ENCODE measurements at places on chromosomes 13 and 19.

GRCh38 chr13:33070713-33071112 is 54.5 kb downstream of the KL start:
- ATAC-seq, result no peak

- no peak for ATAC-seq
Measured at GRCh38 chr13:51058461-51059167, 52.5 kb downstream of the C13orf42 start.

- ATAC-seq, result no peak
Measured at GRCh38 chr13:85420136-85420535, 379.1 kb downstream of the SLITRK6 start.

GRCh38 chr13:28273919-28274318 is 135.6 kb downstream of the PAN3 start:
- no peak for ATAC-seq

DNA sequence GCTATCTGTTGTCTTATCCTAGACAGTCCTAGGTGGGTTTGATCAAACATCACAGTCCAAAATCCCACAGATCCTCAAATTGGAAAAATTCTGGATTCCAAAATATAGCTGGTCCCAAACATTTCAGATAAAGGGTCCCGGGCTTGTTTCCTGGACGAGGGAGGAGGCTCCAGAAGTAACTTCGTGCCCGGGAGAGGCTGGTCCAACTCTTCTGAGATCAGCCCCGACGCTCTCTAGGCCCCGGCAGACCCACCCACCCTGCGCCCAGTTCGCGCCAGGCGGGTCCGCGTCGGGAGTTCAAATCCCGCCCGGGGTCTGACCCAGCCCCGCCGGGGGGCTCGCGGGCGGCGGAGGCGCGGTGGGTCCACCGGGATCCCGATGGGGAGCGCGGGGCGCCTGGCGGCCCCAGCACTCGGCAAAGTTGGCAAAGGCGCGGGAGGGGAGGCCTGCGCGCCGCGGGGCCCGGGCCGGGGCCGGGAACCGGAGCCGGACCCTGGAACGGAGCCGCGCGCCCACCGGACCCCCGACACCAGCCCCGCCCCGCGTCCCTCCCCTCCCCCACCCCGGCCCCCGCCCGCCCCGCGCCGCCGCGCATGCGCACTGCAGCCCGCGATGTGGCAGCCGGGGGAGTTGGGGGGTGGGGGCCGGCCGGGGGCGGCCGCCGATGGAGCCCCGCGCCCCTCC is 513 bp downstream of the MIER2 start:
- ATAC-seq, result peak; percentile 68

DNA sequence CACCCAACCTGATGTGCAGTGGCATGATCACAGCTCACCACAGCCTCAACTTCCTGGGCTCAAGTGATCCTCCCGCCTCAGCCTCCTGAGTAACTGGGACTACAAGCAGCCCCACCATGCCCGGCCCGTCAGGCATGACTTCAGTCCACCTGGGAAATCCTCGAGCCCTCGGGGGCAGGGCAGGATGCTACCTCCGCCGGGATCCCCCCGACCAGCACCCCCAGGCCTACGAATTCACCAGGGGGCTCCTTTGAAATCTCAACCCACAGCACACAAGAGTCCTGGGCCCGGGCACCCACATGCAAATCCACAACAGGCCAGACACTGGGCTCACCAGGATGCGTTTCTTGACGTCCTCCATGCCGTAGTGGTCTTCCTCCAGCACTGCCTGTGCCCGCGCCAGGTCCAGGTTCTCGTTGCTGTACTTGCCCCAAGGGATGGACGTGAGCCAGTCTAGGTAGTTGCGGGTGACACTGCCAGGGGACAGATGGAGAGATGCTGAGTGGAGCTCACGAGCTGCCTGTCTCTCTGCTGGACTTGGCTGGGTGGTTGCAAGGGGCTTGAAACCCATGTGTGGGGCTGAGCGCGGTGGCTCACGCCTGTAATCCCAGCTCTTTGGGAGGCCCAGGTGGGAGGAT is 10.5 kb downstream of the RPL36 start:
- ATAC-seq, result no peak

DNA sequence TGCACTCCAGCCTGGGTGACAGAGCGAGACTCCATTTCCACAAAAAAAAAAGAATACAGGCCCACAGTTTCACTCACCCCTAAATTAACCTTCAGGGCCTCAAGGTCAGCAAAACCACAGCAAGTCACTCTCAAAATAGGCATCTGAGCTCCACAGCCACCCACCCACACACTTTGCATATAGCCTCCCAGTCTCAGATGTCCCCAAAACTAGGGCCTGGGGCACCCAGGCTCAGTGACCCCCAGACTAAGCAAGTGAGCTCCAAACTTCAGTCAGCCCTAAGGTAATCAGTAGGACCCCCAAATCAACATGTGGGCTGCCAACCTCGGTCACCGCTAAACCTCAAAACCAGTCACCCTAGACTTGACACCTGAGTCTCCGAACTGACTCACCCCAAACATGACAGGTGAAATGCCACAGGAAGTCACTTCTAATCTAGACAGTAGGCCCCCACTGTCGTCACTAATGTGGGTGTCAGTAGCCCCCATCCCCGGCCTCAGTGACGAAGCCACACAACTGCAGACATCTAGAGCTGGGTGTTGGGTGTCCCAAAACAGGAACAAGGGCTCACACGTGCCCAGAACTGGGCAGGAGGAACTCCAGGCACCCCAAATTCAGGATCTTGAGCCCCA is 13.9 kb downstream of the RABAC1 start:
- peak; percentile 94 for ATAC-seq

Measured in stimulated activated memory B cell treated with anti-CD40 and anti-IgM and Interleukin-4, amounts not matched to agents 10 μg/mL and 1 μg/mL and 100 μg/mL, for 72 hours (primary cell).